ENCODE measurements at places on chromosomes 4 and X.

DNA sequence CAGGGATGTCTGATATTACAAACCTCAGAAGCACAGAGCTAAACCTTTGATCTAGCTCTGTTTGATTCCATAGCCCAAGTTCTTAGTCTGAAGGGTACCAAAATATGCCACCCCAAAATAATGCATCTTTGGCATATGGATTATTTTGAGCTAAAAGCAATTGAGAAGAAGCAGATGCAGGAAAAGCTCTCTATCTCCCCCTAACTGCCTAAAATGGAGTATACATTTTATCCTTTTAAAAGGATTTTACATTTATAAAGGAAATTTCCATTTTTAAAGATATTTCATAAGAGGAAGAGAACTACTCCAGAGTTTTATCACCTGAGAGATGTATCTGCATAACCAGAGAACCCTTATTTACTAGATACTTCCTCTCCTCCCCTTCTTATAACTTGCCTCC is 158.7 kb downstream of the ZNF674 start:
- ATAC-seq = no peak

GRCh38 chrX:3451571-3451970 is 105.1 kb upstream of the MXRA5 start:
- ATAC-seq = no peak

- no peak for ATAC-seq
These were observed 36.7 kb upstream of the CABS1 start for GRCh38 chr4:70298051-70298450.

- ATAC-seq = no peak
These were observed 30.4 kb upstream of the RPL34 start for GRCh38 chr4:108589961-108590360.

DNA sequence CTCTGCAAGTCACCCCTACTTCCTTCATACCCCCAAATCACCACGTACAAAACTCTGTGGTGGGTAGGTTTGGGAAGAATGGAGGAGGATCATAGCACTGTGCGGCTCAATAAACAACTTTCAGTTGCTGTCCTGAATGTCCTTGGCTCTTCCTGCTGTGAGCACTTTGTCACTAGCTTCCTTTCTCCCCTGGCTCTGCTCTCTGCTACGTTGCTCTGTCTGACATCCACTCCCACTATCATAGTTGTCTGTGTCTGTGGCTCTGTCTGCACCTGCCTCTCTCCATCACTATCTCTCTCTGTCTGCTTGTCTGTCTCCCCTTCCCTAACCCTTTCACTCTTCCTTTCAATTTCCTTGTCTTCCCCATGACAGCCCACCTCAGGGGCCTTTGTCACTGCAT is 21.2 kb upstream of the SMPX start:
- ATAC-seq = no peak

- no peak for ATAC-seq
These were observed 23.5 kb downstream of the CHM start for GRCh38 chrX:86023811-86024210.

DNA sequence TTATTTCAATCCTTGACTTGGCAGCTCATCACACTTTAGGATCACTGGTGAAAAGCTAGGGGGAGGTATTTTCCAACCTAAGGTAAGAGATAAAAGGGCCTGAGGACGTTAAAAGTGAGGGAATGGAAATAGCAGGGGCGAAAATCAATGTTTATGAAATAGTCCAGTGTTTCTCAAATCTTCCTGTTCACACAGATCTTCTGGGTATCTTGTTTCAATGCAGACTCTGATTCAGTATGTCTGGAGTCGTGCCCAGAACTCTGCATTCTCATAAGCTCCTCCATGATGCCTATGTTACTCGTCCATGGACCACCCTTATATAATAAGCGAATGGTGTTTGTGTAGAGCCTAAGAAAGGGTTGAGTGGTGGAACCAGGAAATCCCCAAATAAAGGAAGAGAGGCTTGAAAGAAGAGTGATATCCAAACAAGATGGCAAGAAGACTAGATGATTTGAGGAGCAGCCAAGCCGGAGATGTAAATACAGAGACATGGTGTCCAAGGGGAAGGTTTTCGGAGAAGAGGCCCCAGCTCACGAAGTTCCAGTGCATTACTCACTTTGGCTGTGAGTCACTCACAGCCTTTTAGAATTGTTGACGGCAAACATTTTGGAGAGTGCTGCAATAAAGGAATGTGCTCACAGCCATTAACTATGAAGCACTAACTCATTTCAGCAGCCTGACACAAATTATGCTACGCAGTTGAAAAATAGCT is 215.6 kb upstream of the PPARGC1A start:
- no peak for ATAC-seq

- no peak for ATAC-seq
These were observed 28.3 kb upstream of the DSPP start for GRCh38 chr4:87580057-87580456.

- peak; percentile 89 for ATAC-seq
These were observed 249.2 kb upstream of the RPS6KA3 start for GRCh38 chrX:20515841-20516461.

DNA sequence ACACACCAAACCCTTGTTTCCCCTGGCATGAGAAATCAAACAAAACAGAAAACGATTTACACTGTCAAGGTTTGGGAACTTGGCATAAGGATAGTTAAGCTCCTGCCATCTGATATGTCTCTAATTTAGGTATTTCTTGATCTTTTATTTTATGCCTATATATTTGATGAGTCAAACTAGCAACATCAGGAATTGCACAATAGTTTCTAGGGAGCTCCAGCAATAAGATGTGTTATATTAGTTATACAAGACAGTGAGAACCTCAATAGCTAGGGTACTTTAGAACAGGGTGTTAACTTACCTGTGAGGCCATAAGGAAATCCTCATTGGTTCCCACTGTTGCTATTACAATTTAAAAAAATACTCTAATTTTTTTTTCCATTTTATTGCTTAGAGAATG is 474.2 kb downstream of the GBA3 start:
- ATAC-seq = no peak

- no peak for ATAC-seq
These were observed 9.9 kb upstream of the GABRE start for GRCh38 chrX:151984328-151984727.

- ATAC-seq = no peak
These were observed 16.1 kb downstream of the ABLIM2 start for GRCh38 chr4:8142556-8142955.

DNA sequence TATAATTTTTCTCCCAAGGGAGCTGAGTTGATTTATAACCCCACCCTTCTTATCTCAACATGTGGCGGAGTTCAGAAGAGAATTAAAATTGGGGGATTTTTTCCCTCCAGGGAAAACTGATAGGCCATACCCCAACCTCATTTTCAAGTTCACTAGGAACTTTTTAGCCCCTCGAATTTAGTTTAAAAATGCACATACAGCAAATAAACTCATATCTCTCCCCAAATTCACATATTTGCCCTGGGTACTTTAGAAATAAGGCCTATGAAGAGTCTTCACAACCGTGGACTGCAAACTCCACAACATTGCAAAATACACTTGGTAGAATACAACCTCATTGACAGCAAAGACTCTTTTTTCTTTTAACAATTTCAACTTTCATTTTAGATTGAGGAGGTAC is 206.7 kb upstream of the LEF1 start:
- ATAC-seq = no peak

DNA sequence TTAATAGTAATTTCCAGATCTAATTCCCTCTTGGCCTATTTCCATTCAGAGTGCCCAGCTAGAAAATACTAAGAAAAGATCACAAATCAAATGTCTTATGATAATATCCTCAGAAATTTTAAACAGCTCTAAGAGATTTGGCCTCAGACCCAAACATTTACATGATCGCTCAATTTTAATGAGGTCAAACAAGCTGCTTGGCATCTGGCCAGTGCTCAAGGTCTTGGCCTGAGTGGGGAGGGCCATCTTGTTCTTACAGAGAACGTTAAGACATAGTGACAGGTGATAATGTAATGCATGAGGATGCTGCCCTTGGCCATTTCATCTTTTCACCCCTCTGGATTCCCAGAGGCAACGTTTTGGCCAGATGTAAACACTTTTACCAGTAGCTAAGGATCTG is 159.2 kb upstream of the SLC7A11 start:
- no peak for ATAC-seq

- ATAC-seq = no peak
These were observed 99.0 kb downstream of the FIP1L1 start for GRCh38 chr4:53476232-53477037.

DNA sequence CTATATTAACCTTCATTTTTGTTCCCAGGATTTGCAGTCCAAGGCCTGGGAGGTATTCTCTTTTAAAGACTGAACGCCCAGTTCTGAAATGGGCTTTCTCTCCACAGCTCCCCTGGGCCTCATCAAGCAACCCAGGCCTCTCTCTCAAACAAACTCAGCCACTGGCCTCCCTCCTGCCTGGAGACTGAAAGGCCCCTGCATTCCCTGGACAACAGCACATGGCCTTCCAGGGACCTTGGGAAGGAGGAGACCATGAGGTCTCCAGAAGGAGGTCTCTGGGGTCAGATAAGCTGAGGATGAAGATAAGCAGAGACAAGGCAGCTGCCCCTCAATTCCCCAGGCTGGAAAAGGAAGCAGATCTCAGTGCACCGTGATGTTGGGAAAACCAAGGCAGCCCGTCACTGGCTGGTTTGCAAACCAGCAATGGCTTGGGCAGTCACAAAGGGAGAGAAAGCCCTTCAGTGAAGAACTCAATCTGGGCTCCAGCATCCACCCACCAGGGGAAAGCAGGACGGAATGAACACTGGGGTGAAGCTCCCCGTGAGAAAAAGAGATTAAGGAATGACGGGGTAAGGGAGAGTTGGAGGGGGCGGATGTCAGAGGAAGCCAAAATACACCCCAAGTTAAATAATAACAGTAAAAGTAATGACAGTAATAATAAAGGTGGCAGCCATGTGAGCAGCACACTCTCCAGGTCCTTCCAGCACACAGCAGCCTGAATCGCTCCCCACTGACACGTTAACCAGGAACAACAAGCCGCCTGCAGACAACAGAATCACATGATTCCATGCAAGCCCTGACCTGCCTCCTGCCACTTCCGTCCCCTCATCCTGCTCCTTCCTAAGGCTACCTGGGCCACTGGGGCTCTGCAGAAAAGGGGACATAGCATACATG is 22.3 kb downstream of the AMOT start:
- ATAC-seq = no peak

DNA sequence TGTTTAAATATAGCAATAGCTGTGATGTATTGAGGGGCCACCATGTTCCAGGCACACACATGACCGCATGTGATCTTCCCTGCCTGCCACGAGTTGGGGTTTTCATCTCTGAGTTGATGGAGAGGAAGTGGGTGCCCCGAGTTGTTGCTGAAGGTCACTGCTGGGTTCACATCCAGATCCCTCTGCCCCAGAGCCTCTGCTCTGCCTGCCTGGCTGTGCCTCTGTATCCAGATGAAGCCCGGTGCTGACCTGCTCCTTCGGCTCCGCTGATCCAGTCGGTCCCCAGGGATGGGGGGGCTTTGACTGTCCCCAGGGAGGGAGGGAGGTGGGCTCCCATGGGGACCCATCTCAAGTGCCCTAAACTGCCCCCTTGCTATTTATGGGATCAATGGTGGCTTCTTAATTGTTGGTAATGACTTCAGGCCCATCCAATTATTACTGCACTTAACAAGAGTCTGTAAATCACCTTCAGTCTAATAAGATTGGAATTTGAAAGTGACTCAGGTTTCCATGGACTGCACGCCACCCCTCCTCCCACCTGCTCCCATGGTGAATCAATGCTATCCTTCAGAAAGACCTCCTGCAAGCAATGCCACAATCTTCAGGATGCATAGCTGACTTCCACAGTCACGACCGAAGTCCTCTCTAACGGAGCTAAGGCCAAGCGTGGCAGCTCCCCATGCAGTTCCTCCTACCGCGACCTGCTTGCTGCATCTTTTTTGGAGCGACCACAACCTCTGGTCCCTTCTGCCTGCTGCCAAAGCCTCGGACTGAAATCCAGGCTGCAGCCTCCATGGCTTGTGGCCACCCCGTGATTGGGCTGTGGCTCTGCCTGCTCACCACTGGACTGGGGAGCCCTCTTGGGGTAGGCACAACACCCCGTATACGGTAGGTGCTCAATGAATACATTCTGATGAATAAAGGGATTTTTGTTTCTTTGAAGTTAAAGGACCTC is 73.1 kb downstream of the CPZ start:
- no peak for ATAC-seq

- ATAC-seq = no peak
These were observed 380.6 kb upstream of the SPOCK3 start for GRCh38 chr4:167614866-167615265.

DNA sequence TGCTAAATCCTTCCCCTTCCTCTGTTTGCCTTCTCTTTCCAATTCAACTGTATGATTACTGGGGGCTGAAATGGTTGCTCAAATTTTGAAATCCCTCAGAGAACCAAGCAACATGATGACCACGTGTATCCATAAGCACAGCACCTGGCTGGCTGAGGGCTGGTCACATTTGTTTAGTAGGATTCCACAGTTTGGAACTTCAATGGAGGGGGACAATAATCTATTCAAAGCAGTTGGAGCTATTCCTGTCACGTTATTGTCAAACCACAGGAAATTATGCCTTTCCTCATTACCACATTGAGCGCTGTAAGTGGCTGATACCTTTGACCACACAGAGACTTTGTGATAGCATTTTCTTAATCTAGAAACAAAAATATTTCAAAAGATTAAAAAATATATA is 7.0 kb downstream of the TMSB4X start:
- ATAC-seq = no peak

DNA sequence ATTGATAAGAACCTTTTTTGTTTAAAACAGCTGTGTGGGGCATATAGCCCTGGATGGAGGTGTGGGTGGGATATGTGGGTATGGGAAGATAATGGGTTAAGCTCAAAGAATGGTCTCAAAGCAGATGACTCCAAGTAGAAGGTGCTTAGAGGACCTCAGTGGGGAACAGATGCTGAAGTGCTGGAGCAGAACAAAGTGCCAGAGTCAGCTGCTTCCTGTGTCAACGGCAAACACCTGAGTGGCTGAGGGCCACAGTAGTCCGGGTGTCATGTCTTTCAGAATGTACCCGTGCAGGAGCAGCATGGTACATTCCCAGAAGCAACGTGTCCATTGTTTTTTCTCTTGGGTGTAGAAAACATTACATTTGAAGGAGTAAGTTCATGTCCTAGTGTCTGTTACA is 210.6 kb downstream of the CCNG2 start:
- ATAC-seq = no peak

GRCh38 chrX:153771415-153772315 is 7.6 kb downstream of the PLXNB3 start:
- ATAC-seq = no peak

DNA sequence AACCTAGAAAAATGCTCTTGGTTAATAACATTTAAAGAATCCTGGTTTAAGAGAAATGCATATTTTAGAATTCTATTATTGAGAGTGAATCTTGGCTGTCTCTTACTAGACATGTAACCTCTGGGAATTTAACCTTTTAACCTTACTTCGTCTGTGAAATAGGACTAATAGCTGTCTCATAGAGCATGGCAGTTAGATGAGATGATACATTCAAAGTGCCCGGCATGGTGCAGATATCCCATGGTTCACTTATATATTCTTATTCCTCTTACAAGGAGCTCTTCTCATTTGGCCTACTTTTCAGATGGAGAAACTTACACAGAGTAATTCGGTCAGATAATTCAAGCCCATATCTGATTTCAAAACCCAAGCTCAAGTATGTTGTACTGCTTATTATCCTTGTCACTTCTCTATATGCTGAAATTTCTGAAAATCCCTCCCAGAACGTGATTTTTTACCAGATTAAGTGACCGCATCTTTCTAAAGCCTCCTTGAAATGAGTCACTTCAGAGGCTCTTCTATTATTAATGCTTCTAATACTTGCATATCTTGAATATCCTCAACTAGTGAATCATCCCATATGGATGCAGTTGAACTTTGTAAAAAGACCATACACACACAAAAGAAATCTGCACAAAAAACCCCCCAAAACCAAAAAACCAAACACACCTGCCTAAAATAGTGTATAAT is 4.9 kb downstream of the CDKN2AIP start:
- ATAC-seq = no peak

Measured in activated CD4-positive, CD25-positive, alpha-beta regulatory T cell treated with anti-CD3 and anti-CD28 coated beads, Interleukin-2, amount 50 U/mL, for 24 hours (primary cell).